Activated T-cell treated with anti-CD3 and anti-CD28 coated beads, Interleukin-2, amount 50 U/mL, for 72 hours (primary cell): ENCODE measurements at places on chromosomes 2 and 18. TPM values are rescaled to one million over a fixed set of nuclear protein-coding genes. Genes with fewer than 3 reads are reported as not detected.
A peak's percentile ranks its signal among the peaks of the same experiment; 100 is the strongest.

DNA sequence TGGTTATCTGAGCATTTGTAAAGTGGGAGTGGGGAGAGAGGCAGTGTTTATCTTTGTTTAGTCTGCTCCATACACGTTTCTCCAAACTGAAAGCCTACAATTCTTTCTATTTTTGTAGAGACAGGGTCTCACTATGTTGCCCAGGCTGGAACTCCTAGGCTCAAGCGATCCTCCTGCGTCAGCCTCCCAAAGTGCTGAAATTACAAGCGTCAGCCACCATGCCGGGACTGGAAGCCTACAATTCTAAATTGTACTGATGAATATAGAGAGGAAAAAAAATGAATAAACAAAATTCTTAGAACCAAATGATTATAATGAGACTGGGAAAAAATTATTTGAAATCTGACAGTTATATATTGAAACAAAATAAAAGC, 1.4 kb upstream of the ZFAND2B start:
- no peak for DNase-seq

- no peak for DNase-seq
These were observed 104.3 kb downstream of the MYO5B start for GRCh38 chr18:50090370-50091312.

- no peak for DNase-seq
These were observed 191.4 kb upstream of the BOD1L2 start for GRCh38 chr18:56955490-56955889.

DNA sequence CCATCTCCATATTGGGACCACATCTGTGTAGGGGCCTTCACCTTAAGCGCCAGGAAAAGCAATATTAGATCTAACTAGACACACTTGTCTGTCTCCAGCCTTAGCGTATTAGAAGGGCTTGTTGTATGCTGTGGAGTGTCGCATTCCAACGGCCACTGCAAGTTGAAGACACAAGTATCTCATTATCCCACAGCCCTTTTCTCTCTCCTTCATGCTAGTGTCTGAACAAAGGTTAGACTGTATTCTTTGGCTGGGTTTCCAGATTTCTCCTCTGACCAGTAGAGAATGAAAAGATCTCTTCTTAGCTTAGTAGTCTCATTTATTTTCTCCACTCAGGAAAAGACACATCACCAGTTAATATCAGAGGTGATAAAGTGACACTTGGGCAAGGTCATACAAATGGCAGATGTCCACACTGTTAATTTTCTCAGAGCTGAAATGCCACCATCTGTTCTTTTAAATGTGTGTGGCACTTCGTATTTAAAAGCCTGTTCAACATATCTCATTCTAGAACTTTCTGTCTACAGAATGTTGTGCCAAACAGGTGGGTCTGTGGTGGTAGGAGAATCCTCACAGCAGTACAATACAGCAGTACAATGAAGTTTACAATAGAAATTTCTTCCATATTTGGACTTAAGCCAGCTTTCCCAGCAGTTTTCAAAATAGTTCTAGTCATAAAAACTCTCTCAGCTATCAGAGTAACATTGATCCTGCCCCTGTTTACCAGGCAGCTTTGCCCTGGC, 94.0 kb upstream of the ITGA6 start:
- no peak for DNase-seq

DNA sequence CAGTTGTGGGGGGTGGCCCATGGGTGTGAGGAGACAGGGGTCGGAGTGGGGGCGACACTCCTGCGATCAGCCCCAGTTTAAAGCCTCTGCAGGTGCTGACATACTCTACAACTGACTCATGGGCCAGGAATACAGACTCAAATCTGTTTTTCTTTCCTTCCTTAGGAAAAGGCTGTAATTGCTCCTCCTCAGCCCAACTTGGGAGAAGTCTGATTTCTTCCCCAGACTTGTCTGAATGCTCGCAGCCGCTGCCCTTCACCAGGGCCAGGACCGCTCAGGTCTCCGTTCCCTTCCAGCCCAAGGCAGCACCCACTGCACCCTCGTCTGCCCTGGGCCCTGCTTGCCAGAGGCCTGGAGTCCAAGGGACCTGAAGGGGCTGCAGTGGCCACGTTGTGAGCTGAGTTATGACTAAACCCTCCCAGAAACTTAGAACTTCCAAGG, 41.3 kb downstream of the RHOB start:
- no peak for DNase-seq

- no peak for DNase-seq
These were observed 56.3 kb downstream of the CCDC93 start for GRCh38 chr2:117957616-117958015.

DNA sequence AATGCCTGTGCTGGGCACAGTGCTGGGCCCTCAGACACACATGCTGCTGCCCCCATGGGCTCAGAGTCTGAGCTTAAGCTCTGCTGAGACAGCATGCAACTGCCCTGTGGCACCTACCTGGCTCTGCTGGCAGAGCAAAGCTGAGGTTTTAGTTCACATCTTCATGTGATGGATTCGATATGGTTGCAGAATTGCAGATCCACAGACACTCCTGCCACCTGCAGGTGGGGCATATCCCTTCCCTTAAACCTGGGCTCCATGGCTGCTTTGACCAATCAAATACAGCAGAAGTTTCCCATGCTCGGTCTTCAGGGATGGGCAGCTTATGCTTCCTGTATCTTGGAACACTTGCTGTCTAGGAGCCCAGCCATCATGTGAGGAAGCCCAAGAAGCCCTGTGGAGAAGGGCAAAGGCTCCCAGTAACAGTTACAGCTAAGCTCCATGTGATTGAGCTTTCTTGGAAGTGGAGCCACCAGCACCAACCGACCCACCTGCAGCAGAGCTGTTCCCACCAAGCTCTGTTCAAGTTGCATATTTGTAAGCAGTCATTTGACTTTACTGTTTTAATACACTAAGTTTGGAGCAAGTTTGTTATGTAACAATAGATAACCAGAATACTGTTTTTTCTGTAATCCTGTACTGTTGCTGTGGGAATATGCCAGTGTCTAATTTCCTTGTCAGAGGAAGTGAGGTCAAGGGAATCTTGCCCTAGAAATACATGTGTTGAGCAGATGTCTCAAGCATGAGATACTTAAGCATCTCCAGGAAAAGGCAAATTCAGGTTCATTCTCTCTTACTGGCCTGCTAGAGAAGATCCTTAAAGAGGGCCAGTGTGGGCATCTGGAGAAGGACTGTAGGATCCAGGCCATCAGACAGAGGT, 79.3 kb downstream of the SH3RF3 start:
- no peak for DNase-seq

DNA sequence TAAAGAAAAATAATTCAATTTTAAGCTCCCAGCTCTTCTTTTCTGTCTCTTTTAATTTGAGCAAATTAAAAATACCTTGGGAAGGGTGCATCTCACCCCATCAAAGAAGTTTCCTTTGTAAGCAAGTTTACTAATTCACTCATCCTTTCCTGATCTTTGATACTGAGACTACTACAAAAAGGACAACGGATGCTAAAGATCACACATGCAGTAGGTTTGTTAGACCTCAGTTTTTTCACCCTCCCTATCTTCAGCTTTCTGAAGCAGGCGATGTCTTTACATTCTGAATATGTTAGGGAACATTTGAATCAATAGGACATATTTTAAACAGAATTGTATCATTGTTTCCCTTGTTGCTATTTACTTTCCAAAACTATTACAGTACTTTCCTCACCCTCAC, 6.0 kb upstream of the HNRNPLL start:
- DNase-seq: no peak

- DNase-seq: no peak
These were observed 7.3 kb upstream of the CAPN10 start for GRCh38 chr2:240579071-240579762.

DNA sequence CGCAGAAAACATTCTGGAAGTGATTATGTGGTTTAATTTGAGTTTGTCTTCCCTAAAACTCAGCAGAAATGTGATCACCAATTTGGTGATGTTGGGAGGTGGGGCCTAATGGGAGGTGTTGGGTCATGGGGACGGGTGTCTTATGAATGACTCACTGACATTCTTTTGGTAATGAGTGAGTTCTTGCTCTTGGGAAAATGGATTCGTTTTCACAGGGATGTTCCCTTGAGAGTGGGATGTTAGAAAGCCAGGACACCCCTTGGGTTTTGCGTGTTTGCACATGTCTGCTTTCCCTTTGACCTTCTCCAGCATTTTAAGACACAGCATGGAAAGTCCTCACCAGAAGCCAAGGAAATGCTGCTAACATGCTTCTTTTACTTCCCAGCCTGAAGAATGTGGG, 321.5 kb upstream of the NT5C1B start:
- no peak for DNase-seq

DNA sequence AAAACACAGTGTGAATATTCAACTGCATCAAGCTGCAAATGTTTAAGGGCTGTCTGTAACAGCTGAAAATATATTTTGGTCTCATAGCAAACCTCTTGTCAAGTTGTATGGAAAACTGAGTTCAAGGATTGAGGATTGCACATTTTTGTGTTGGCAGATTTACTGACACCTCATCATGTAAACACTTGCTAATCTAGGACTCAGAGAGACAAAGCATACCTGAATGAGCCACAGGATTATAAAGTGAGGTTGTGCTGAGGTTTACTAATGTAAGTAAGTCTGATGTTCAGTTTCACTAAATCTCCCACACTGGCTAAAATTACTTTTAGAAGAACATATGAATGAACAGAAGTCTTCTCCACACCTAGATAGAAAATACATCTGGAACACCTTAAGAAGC, 1993.1 kb upstream of the CELF4 start:
- no peak for DNase-seq

DNA sequence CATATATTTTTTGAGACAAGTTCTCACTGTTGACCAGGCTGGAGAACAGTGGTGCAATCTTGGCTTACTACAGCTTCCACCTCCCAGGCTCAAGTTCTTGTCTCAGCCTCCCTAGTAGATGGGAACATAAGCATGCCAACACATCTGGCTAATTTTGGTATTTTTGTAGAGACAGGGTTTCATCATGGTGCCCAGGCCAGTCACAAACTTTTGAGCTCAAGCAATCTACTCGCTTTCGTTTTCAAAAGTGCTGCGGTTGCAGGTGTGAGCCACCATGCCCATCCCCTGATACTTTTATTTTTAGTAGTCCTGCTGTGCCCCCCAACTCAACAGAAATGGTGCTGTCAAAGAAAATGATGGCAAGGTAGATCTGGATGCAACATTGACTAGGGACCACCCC, 1127.3 kb downstream of the SUCLG1 start:
- DNase-seq: no peak

GRCh38 chr2:74080346-74080745, 67.4 kb downstream of the BOLA3 start:
- DNase-seq: no peak

GRCh38 chr2:172556284-172557033, 569 bp downstream of the PDK1 start:
- DNase-seq: peak; percentile 75

GRCh38 chr2:25341011-25341727, 556 bp downstream of the DNMT3A start:
- DNase-seq: peak; percentile 51

GRCh38 chr18:79397247-79397829, 1.6 kb downstream of the NFATC1 start:
- DNase-seq: no peak

DNA sequence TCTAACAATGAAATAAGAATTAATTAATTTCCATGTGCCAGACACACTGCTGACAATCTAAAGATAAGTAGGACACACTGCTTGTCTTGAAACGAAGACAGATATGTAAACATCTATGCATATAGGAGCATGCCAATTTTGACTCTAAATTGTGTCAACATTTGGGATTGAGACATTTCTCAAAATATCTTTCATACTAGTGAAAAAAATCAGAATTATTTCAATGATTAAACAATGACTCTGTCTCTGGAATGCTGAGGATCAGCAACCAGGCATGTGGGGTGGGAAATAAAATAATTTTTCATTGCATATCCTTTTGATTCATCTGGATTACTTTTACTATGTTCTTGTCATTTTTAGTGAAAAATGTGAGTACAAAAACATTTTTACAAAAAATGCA, 262.6 kb upstream of the SYT4 start:
- DNase-seq: no peak

DNA sequence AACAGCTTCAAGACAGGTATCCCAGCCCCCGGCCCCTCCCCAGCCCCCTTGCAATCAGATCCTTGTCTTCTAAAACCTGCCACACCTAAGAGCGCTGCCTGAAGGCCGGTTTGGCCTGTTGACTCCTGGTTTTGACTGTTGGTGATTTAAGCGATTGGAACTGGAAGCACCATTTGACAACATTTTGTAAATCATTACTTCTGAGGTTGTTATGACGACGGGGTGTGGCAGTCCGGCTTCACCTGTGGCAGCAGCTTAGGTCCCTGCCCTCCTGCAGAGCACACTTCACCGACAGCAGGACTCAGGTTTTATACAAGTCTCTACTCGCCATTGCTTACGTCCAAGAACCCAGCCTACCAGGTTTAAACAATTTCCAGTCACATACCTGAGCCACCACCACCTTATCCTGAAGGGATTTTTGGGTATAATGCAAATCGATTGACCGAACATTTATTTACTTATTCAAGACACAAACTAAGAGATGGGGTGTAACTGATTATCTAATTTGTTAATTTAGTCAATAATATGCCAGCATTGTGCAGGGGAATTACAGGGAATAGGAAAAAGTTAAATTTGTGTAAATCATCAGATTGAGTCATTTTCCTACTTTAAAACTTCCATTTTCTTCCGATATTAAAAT, 707 bp upstream of the DGUOK start:
- no peak for DNase-seq

- DNase-seq: no peak
These were observed 8.4 kb downstream of the PHLPP1 start for GRCh38 chr18:62723666-62724281.

NT5DC4 gene
- not detected for total RNA-seq

RIT2 gene
- total RNA-seq: not detected

RGPD6 gene
- total RNA-seq: 30.1 TPM

ST3GAL5 gene
- 11.3 TPM for total RNA-seq

CNTNAP5 gene
- total RNA-seq: not detected

TMX3 gene
- 69.5 TPM for total RNA-seq

LMAN1 gene
- total RNA-seq: 144 TPM

STARD6 gene
- 0.23 TPM for total RNA-seq

GPR39 gene
- not detected for total RNA-seq

IL1RL1 gene
- total RNA-seq: 1.6 TPM

EPB41L3 gene
- 4.9 TPM for total RNA-seq

KCNS3 gene
- total RNA-seq: not detected
